ENCODE measurements at places on chromosomes 2 and 18.

GRCh38 chr2:220347626-220348025, 720.2 kb downstream of the SLC4A3 start:
- no peak for DNase-seq

DNA sequence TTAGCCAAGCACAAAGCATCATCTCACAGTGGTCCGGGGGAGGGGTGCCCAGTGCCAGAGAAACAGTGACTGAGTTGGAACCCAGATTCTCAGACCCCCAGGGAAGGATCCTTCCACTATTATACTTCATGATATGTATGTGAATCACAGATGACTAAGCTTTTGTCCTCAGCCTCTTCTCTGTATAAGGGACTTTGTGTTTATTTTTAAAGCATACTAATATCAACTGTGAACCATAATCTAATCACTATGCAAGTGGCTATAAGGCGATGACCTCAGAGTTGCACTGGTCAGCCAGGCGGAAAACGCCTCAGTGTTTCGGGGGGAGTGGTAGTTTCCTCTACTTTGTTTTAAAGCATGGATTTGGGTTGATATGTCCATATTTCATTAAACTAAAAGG, 160.4 kb upstream of the TMEM200C start:
- DNase-seq: peak; percentile 35

GRCh38 chr2:60366135-60366712, 187.2 kb downstream of the BCL11A start:
- DNase-seq: no peak

DNA sequence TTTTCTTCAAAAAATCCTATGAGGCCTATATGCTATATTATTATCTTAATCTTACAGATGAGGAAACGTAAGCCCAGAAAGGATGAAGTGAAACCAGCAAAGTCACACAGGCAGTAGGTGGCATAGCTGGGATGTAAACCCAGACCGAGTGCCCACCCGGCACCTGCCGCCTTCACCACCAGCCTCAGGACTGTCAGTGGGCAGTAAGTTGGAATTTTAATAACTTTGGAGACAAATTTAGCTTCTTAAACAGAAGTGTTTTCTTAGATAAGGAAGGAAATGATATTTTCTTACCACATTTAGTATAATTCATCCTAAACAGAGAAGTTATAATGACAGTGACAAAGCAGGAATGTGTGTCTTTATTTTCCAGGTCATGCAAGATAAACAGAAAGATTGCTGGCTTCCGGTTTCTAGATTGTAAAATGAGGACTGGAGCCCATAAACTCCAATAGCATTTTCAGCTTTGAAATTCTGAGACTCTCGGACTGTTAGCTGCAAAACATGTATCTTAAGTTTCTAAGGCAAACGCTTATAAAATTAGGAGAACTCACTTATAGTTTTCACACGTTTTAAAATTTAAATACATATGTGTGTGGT, 59.3 kb downstream of the CD8B2 start:
- DNase-seq: no peak

- DNase-seq: no peak
These were observed 25.3 kb downstream of the SMAD7 start for GRCh38 chr18:48925491-48925780.

GRCh38 chr18:13235421-13235831, 16.9 kb downstream of the LDLRAD4 start:
- peak; percentile 87 for DNase-seq

DNA sequence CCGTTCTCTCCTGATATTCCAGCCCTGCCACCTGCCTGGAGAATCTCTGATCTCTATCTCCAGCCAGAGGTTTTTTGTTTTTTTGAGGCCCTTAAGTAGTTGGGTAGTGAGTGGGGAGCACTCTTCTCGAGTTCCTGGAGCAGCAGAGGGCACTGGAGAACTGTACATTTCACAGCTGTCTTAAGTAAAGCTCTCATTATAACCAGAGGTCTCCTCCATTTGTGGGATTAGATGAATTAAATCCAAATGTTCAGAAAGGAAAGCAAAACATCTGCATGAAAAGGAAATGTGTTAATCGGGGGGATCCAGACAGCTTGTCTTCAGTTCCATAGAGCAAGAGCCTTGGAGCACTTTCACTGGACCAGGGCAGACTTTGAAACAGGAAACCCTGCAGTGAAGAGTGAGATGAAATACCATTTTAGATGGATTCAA, 32.8 kb downstream of the AOX1 start:
- no peak for DNase-seq
